ENCODE measurements at places on chromosomes 3 and 15. TPM values are rescaled to one million over a fixed set of nuclear protein-coding genes. Genes with fewer than 3 reads are reported as not detected.

DNA sequence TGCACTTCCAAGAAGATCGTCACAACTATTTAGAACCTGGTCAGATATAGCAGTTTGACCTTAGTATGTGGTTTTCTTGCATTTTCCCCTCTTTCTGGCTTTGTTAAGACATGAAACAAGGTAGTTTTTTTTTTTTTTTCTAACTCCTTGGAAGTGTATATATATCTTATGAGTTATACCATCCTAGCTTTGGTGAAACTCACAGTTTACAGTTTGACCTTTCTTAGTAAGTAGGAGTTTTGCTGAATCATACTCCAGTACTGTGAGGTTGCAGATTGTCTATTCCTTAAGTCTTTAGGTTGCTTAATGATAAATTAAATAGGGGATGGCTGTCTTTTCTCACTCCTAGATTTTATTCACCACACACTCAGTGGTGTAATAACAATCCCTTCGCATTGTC is 325.0 kb downstream of the RBMS3 start:
- no peaks in the 10 kb centered on the region for H3K36me3 ChIP-seq
- no peak overlapping the region for H3K27ac ChIP-seq
- no peak overlapping the region for H3K4me3 ChIP-seq
- peaks cover 5% of the 10 kb centered on the region for H3K4me1 ChIP-seq
- H3K27me3 ChIP-seq = no peaks in the 10 kb centered on the region

- DNase-seq = no peak
- H3K27ac ChIP-seq = no peak overlapping the region
- no peaks in the 10 kb centered on the region for H3K36me3 ChIP-seq
- H3K4me1 ChIP-seq = peaks cover 4% of the 10 kb centered on the region
Observed at GRCh38 chr3:46848271-46849044, 14.8 kb downstream of the MYL3 start.

GRCh38 chr3:78801926-78802561 is 965.8 kb downstream of the ROBO1 start:
- H3K4me1 ChIP-seq = peaks cover 15% of the 10 kb centered on the region
- H3K36me3 ChIP-seq = peaks cover 4% of the 10 kb centered on the region

GRCh38 chr3:113908133-113908532 is 39.7 kb upstream of the ZDHHC23 start:
- no peaks in the 10 kb centered on the region for H3K4me1 ChIP-seq
- no peak for DNase-seq
- no peak overlapping the region for H3K4me3 ChIP-seq
- H3K36me3 ChIP-seq = no peaks in the 10 kb centered on the region
- no peaks in the 10 kb centered on the region for H3K27me3 ChIP-seq
- H3K27ac ChIP-seq = no peak overlapping the region

- no peak overlapping the region for H3K27ac ChIP-seq
- H3K4me3 ChIP-seq = no peak overlapping the region
- peaks cover 14% of the 10 kb centered on the region for H3K4me1 ChIP-seq
- no peaks in the 10 kb centered on the region for H3K27me3 ChIP-seq
Observed at GRCh38 chr3:40925231-40925630, 274.1 kb upstream of the CTNNB1 start.

GRCh38 chr15:35209838-35210237 is 124.7 kb upstream of the NANOGP8 start:
- no peak overlapping the region for H3K27ac ChIP-seq
- no peaks in the 10 kb centered on the region for H3K36me3 ChIP-seq
- DNase-seq = no peak
- no peaks in the 10 kb centered on the region for H3K27me3 ChIP-seq

GRCh38 chr15:99486371-99487336 is 79.1 kb upstream of the MEF2A start:
- peaks cover 32% of the 10 kb centered on the region for H3K27me3 ChIP-seq
- H3K27ac ChIP-seq = no peak overlapping the region
- H3K4me1 ChIP-seq = peaks cover 9% of the 10 kb centered on the region
- no peak for DNase-seq

DNA sequence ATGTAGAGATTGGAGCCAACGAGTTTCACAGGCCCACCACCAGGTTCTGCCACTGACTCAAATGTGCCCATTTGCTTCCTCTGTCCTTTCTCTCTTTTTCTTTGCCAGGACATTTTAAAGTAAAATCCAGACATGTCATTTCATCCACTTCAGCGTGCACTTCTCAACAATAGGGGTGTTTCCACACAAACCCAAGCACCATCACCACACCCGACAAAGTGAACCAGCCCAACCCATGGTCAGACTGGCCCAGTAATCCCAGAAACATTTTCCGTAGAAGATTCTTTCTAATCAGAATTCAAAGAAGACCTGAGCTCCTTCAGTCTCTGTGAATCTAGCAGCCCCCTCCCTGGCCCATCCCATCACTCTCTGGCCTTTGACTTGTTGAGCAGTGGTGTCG is 13.4 kb downstream of the CFAP100 start:
- no peak overlapping the region for H3K27ac ChIP-seq
- H3K4me1 ChIP-seq = no peaks in the 10 kb centered on the region
- H3K4me3 ChIP-seq = no peak overlapping the region
- no peak for DNase-seq
- no peaks in the 10 kb centered on the region for H3K36me3 ChIP-seq

GRCh38 chr3:48505146-48505545 is 1.2 kb upstream of the SHISA5 start:
- no peak overlapping the region for H3K27ac ChIP-seq
- H3K36me3 ChIP-seq = no peaks in the 10 kb centered on the region
- no peaks in the 10 kb centered on the region for H3K27me3 ChIP-seq
- DNase-seq = no peak
- peak overlapping the region; percentile 79 for H3K4me3 ChIP-seq

DNA sequence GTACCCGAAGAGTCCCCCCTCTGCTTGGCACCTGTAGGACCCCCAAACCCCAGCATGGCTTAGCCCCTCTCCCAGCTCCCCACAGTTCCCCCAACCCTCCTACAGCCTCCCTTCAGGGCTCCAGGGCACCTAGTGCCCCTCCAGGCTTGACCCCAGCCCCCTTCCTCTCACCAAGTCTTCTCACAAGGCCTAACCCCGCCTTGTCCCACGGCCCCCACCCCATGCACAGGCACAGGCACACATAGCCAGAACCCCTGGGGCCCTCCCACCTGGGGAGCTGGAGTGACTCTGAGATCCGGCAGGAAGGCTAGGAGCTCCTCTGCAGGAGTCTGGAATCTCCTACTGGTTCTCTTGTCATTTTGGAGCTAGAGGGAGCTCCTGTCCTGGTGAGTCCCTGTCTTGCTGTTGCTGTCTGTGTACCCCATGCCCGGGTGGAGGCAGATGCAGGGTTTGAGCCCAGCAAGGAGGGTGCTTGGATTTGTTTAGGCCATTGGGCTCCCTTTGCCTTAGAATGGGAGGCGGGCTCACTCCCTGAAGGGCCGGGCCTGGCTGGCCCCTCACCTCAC is 39.6 kb downstream of the KLF13 start:
- no peak overlapping the region for H3K4me3 ChIP-seq
- H3K27me3 ChIP-seq = no peaks in the 10 kb centered on the region
- H3K36me3 ChIP-seq = peaks cover 5% of the 10 kb centered on the region
- peaks cover 41% of the 10 kb centered on the region for H3K4me1 ChIP-seq

DNA sequence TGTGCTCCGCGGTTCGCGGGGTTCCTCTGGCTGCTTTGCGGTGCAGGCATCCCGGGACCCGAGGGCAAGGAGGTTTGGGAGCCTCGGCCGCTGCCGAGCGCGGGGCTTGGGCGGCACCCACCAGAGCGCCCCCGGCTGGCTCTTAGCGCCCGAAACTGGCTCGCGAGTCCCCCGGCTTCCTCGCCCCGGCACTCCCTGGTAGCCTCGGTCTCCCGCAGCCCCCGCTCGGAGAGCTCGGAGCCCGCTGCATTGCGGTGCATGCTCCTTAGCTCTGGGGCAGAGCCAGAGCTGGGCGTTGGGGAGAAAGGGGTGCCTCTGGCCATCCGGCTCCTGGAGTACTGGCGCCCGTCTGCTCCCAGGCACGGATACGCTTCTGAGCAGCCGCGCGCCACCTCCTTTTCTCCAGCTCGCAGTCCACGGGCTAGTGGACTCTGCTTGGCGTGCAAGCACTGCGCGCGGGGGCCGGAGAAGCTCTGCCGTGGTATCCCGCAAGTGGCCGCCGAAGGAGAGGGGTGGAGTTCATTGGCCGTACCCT is 753 bp downstream of the EPHB1 start:
- peaks cover 73% of the 10 kb centered on the region for H3K27me3 ChIP-seq
- no peak overlapping the region for H3K27ac ChIP-seq
- H3K4me1 ChIP-seq = peaks cover 17% of the 10 kb centered on the region
- peak overlapping the region; percentile 93 for H3K4me3 ChIP-seq
- DNase-seq = peak; percentile 31
- no peaks in the 10 kb centered on the region for H3K36me3 ChIP-seq

DNA sequence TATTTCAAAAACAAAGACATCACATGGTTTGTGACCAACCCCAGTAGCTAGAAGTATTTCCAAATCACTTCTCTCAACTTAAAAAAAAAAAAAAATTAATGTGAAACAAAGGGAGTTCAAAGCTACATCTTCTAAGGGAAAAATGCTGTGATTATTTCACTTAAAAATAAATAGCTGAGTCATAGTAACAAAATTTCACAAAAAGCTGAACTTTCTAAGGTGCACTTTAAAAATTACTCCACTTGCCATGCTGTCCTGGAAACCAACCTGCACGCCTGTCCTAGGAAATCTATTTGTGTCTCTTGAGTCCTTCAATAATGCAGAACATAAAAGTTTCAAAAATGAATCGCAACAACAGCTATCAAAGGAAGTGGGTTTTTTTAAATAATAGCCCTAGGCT is 1.8 kb downstream of the ACAP2 start:
- peak overlapping the region; percentile 89 for H3K4me3 ChIP-seq
- H3K27me3 ChIP-seq = no peaks in the 10 kb centered on the region
- H3K36me3 ChIP-seq = no peaks in the 10 kb centered on the region
- no peak for DNase-seq
- peaks cover 14% of the 10 kb centered on the region for H3K4me1 ChIP-seq

The HRH1 gene
- total RNA-seq = not detected

The TF gene
- total RNA-seq = 3.8 TPM

The TRIM42 gene
- total RNA-seq = not detected

The HGD gene
- 11.9 TPM for total RNA-seq

The DLEC1 gene
- total RNA-seq = 1.3 TPM

The TTLL13 gene
- 0.69 TPM for total RNA-seq

The ERC2 gene
- 34.8 TPM for total RNA-seq

The COL6A5 gene
- total RNA-seq = not detected
